ENCODE measurements at places on chromosomes 5 and 9.

DNA sequence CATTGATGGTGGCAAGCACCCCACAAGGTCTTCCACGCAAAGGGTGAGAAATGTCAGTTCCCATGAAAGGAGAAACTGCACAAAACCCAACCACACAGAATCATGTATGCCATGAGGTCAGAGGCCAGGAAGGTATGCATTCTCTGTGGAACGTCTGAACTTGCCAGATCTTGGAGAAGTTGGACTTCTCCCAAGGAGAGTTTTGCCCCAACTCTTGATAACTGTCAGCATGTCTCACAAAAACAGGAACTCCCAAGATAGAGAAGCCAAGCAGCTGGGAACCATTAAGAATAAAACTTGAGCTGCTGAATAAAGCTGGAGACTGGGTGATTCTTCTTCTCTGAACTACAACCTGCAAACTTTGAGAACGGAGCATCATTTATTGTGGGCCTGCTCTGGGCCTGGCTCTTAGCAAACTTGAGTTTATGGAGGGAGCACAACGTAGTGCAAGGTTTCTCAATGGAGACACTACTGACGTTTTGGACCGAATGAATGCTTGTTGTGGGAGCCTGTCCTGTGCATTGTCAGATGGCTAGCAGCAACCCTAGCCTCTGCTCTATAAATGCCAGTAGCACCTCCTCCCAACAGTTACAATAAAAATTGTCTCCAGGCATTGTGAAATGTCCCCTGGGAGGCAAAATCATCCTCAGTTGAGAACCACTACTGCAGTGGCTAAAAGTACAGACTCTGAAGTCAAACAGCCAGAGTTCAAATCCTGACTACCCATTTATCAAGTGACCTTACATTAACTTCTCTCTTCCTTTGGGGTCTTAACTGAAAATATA, 193.5 kb downstream of the ACTL7B start:
- DNase-seq, result no peak

- no peak for DNase-seq
These were observed at the start of gene GFI1B for GRCh38 chr9:132978451-132979131. Gene GFI1B, plus strand, starts transcription at chr9:132978694. Its CDS starts 7,985 bp downstream, at chr9:132986679.

- DNase-seq, result no peak
These were observed 241.1 kb downstream of the GADD45G start for GRCh38 chr9:89845862-89846261.

DNA sequence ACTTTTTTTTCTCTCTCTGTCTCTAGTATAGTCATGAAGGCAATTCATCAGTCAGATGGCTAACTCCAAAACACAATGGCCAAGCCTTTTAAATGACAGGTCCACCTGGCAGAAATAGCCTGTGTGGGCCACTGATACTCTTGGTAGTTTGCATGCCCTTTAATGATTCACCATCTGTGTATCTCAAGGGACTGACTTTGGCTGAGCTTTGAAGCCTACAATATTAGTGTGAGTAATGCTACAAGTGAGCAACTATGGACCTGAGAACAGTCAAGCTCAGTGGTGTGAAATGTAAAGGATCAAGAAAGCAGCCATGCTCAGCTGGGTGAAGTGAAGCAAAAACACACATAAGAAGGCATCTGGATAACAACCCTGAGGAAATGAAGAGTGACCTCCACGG, 506.9 kb downstream of the TLE1 start:
- DNase-seq, result no peak

DNA sequence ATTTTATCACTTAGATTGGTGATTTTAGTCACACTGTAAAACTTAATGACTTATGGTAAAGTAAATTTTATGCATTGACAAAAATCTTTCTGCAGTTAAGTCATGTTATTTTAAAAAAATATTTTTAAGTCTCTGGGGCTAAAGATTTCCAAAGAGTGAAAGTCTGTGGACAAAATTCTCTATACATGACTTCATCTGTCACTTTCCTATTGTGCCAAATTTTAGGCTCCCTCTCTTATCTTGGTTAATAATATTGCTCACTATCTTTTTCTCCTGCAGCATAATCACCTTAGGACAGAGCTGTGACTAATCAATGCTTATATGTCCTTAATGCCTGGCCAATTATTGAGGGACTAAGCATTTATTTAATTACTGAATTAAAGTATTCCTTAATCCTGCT, 15.2 kb downstream of the LURAP1L start:
- DNase-seq, result no peak

DNA sequence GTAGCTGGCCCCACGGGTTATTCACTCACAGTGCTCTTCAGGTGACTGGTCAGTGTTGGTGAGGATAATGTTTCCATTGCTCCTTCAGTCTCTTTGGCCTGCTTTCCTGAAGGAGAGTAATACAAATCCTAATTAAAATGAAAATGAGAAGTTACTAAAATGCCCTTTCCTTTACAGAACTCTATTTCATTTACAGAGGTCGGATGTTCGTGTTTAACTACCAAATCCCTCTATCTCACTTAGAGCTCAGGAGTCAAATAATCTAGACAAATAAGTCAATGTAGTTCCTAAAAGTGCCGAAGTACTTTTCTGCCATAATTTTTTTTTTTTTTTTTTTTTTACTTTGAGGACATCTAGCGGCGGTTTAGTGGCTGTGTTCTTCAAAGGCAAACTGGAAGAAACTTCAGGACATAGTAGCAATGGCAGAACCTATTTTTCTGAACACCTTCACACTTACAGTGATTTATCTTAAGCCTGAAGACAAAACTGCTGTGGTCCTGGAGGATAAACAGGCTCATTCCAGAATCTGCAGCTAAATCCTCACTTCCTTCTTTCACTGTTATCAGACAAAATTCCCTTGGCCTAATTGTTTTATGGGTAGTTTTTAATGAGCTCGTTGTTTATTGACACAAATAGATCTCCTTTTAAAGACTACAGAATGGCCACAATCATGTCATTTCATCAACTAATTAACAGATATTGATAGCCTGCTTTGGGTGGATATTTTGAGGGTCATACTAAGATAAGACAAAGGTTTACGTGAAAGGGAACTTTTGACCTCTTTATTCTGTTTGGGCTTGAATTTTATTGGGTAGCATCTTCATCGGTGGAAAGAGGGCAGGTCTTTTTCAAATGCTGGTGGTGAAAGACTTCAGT, 207.6 kb upstream of the DMRTA1 start:
- peak; percentile 14 for DNase-seq

- DNase-seq, result no peak
These were observed 1110.1 kb upstream of the CDH10 start for GRCh38 chr5:25754895-25755294.

GRCh38 chr9:96856363-96857286, 2.3 kb upstream of the ZNF782 start:
- DNase-seq, result no peak

DNA sequence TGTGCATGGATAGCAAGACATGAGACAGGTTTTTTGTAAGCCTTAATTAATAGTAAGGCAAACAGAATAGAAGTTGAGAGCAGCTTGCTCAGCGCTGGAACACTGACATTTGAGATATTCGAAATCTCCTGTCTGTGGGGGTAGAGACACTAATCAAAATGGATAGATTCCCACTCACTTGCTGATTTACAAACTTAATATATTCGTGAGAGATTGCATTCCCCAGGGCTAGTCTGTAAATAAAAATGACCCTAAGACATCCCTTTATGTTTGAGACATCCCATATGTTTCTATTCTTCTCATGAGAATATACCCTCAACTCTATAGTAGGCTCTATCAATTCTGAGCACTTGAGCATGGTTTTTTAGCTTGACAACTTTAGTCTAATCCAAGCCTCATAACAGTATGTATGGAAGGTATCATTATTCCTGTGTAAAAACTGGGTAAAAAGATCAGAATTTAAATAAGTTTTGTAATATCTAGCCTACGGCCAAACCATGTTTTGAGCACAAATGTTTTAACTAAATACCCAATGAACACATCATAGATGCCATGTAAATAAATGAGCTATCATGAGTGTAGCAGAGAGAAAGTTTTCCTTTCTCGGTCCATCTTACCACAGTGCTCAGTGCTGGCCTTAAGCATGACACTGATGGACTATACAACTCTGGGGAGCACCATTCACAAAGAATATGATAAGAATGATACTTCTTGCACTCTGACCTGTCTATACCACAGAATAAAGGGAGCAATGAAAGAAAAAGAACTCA, 609.2 kb downstream of the PSAT1 start:
- no peak for DNase-seq

DNA sequence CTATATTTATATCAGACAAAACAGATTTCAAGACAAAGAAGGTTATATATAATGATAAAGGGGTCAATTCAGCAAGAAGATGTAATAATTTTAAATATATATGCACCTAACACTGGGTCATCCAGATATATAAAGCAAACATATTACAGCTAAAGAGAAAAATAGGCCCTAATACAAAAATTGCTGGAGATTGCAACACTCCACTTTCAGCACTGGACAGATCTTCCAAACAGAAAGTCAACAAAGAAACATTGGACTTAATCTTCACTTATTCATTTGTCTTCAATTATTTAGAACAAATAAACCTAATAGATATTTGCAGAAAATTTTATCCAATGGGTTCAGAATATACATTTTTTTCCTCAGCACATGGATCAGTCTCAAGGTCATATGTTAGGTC, 45.8 kb downstream of the MEIKIN start:
- DNase-seq, result no peak

- DNase-seq, result no peak
These were observed 57.6 kb downstream of the PAX5 start for GRCh38 chr9:36976371-36977030.

- DNase-seq, result no peak
These were observed 67.7 kb downstream of the PRDM6 start for GRCh38 chr5:123156577-123157296.

DNA sequence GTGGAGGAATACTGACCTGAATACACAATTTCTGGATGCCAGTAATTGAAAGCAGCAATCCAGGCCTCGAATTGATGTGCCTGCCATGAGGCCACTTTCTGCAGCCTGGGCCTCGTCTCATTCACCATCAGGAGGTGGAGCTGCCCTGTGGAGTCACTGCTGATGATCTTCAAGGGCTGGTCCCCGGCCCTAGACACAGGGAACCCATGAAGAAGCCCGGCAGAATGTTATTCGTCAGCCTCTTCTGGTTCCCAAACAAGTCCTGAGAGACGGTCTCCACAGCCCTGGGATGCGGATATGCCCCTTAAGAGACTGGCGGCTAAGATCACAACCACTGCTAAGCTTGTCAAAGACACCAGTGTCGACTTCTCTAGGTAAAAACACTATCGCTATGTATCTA, 4.5 kb downstream of the DPH7 start:
- no peak for DNase-seq

GRCh38 chr5:142316681-142317080, 8.1 kb downstream of the SPRY4 start:
- no peak for DNase-seq

DNA sequence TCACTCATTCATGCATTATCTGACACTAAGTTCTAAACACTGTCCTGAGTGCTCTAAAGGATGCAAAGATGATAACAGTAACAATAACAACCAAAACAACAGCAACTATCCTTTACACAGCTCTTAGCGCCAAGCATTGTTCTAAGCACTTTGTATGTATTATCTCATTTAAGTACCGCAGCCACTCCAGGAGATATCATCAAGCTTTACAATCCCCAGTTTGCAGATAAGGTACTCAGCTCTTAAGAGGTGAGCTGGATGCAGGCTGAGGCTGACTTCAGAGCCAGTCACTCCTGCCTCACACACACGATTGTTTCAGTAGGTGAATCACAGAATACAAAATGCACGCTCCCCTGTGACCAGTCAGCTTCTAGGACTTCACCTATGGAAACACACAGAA, 141.8 kb downstream of the PAX5 start:
- DNase-seq, result no peak

- no peak for DNase-seq
These were observed 297.5 kb upstream of the GRIN3A start for GRCh38 chr9:102035929-102036328.

- DNase-seq, result no peak
These were observed 320.0 kb downstream of the ENC1 start for GRCh38 chr5:74320526-74320925.

DNA sequence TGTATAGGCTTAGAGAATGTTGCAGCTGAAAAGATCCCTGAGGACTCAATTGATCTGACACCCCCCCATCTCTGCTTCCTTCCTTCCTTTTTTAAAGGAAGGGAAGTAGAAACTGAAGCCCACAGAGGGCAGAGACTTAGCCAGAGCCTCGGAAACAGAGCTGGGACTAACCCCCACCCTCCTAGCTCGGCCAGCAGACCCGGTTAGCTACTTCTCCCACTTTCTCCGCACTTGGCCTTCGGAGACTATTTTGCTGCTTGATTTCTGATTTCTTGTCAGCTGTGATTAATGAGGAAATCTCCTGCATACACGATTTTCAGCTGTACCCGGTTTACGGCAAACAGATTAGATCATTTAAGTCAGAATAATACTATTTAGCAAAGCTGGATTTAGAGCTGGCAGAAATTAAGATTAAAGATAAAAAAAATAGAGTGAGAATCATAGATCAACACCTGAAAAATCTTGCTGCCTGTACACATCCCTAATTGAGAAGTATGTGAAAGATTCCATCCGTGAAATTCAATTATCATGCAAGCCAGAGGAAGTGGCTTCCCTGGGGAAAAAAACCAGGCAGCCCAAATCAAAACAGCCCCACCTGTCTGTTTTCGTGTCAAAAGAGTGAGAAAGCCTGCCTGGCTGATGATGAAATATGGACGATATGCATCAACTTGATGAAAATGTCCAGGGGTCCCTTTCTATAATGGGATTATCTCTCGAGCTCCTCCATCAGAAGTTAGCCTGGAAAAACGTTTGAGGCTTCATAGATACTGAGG, 159.5 kb upstream of the SHB start:
- DNase-seq, result no peak

GRCh38 chr5:131210151-131210510, 39.4 kb downstream of the LYRM7 start:
- DNase-seq, result no peak

DNA sequence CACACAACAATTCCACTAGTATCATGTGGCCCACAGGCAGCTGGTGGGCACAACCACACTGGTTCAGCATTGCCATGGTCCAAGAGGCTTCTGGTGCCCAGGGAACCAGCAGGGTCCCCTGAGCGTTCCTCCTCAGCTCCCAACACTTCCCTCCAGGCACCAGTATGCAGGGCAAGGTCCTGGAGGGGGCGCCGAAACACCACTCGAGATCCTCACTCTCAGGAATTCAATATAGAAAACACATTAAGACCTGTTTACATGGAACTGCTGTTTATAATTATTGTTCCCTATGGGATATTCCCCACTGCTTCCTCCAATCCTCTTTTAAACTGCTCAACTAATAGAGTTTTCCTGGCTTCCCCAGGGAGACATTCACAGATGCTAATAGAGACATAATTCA, 91.9 kb upstream of the GABRP start:
- DNase-seq, result no peak

Data from NCI-H1930 (cell line).